Stimulated activated CD8-positive, alpha-beta memory T cell treated with anti-CD3 and anti-CD28 coated beads, Interleukin-4, amount 100 ng/mL, for 1 hour (primary cell): ENCODE measurements at places on chromosomes 16 and 17.
A peak's percentile ranks its signal among the peaks of the same experiment; 100 is the strongest.

GRCh38 chr17:58640202-58640601 is 51.6 kb downstream of the TEX14 start:
- no peak for DNase-seq

- no peak for DNase-seq
Observed at GRCh38 chr17:6100891-6101500, 30.8 kb downstream of the WSCD1 start.

DNA sequence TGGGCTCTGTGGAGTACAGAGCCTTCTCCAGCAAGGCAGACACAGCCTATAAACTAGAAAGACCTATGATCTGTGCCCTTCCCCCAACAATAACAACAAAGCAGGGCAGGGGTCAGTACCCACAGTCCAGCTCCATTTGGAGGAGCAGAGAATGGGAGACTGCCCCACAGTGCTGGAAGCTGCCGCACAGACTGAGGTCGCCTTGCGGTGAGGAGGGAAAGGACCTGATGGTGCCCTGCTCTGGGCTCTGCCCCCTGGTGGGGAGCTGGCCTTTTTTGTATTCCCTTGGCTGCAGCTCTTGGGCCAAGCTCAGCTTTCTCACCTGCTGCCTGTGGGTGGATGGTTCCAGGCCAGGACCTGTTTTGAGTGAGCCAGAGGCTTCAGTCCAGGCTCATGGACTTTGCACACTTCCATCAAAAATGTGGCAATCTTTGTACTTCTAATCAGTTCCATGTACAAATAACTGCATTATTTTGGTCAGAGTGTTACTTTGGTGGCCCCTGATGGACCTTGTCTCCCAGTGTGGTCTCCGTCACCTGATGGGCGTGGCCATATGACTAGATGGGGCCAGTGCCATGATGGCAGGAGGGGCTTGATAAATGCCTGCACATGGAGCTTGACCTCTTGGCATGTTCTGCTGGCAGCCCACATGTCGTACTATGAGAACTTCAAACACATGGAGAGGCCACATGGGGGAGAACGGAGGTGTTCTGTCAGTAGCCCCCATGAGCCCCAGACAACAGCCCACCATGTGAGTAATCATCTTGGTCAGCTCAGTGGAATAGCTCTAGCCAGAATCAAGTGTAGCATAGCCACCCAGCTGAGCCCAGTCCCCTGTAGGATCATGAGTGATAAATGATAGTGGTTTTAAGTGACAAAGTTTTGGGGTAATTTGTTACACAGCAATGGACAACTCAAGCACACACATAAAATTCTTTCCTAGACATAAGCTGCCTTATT is 24.2 kb downstream of the B9D1 start:
- DNase-seq, result peak; percentile 34

GRCh38 chr16:23055481-23055880 is 93.8 kb downstream of the USP31 start:
- DNase-seq, result no peak

DNA sequence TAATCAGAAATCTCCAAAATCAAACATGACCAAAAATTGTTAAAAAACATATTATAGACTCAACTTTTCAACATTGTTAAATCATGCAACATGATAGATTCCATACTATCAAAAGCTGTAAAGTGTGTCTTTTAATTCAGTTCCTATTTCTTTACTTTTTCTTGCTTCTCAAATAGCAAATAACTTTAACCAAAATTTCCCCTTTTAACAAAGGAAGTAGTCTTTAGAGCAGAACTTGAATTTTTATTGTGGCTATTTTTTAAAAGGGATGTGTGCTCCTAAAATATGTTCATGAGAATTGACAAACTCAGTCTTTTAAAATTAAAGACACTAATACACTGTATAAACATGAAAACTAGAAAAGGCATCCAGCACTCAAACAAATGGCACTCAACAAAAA is 49.1 kb downstream of the SPAG9 start:
- no peak for DNase-seq

DNA sequence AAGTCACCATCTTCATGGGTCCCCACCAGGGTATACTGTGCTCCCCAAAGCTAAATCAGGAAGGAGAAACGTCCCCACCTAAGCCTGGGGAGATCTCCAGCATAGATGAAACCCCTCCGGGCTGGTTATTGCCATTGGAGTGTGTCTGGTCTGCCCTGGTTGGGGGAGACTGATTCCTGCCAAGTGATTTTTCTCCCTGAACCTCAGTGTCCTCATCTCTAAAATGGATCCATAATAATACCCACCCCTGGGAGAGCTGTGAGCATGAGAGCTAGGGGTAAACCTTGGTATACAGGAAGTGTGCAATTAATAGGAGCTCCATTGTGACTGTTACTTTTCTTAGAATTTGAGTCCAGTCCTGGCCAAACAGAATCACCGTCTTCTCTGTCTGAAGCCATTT is 111.1 kb downstream of the CMIP start:
- DNase-seq, result no peak

- no peak for DNase-seq
Observed at GRCh38 chr16:17233318-17234002, 237.3 kb downstream of the XYLT1 start.

DNA sequence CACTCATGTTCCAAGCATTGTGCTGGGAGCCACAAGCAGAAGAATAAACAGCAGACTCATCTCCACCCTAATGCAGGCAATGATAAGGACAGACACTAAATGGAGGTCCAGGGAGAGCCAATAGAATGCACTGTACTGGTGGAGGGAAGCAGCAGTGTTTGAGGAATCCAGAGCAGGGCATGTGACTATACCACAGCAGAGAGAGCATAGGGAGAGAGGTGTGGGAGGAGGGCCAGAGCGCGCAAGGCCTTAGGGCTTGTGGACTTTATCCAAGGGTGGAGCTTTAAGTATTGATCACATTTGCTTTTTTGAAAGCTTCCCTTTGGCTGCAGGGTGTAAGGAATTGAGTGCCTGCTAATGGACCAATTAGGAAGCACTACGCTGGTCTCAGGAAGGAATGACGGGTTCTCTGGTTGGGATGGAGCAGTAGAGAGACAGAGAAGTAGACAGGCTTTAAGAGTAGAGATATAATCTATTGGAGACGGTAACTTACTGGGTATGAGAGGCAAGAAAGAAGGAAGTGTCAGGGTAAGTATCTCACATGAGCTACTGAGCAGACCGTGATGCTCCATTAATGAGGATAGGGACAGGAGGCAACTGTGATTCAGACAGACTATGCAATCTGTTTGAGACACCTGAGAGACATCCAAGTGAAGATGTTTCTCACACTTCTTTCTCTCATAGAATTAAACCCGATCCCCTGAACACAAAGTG is 82.2 kb downstream of the MYO1D start:
- DNase-seq, result no peak

GRCh38 chr16:2196162-2196980 is at the start of gene CASKIN1:
CASKIN1 (minus strand) TSS chr16:2196605; CDS start chr16:2196432, 173 bp downstream.
- DNase-seq, result no peak

- no peak for DNase-seq
Observed at GRCh38 chr17:83203073-83203471, 123.7 kb downstream of the METRNL start.

DNA sequence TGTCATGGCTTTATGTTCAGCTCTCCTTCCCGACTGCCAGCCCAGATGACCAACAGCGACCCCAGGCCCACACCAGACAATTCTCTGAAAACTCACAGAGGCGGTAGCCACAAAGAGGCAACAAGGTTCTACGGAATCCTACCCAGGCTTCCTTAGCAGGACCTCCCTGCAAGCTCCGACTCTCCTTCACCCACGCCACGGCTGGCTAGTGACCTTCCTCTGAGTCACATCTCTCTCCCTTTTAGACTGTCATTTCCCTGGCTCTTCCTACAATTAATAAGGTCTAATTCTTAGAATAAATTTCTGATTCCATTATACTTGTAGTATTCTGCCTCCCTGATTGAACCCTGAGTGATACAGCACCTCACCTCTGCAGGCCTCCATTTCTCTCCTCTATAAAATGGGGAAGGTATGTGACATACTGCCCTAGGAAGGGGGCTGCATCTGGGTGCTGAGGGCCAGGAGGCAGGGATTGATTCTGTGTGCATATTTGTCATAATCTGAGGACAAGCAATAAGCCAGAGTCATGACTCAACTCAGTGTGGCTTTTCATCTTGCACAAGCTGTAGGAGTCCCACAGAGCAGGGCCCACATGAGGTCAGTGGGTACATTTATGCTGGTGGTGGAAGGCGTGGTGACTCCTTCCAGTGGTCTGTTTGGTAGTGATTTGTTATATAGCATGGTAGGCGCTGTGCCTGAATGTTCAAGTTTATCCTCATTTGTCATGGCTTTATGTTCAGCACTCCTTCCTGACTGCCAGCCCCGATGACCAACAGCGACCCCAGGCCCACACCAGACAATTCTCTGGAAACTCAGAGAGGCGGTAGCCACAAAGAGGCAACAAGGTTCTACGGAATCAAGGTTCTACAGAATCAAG is 46.2 kb downstream of the SMPD3 start:
- DNase-seq, result no peak

- no peak for DNase-seq
Observed at GRCh38 chr17:78342449-78343186, 17.3 kb downstream of the SOCS3 start.

DNA sequence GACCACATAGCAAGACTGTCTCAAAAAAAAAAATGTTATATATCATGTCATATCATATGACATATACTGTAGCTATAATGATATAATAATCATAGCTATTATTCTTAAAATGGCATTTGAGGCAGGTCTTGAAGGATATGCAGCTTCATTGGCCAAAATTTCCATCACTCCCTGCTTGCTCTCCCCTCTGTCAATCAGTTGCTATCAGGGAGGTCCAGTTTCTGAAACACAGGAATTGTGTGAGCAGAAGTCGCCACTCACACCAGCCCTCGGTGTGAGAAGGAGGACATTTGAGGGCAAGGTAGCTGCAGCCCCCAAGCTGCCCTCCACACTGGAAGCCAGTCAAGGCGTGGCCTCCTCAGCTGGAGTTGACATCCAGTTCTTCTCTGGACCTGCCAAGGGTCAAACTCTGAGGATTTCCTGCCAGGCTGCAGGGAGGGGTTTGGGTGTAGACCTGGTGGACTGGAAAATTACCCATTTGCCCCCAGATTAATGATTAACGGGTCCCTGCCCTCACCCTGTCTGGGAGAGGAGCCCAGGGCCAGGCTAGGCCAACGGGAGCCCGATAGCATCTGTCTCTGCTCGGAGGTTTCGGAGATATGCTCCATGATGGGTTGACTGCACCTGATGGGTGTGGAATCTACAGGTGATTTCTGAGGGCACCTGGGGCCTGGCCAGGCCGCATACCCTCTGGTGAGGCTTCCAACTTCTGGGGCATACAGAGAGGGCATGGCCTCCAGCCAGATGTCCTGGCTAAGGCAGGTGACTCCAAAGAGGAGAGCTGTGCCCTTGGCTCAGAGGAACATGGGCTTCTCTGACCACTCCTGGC is 18.8 kb downstream of the WNT9B start:
- DNase-seq, result no peak

DNA sequence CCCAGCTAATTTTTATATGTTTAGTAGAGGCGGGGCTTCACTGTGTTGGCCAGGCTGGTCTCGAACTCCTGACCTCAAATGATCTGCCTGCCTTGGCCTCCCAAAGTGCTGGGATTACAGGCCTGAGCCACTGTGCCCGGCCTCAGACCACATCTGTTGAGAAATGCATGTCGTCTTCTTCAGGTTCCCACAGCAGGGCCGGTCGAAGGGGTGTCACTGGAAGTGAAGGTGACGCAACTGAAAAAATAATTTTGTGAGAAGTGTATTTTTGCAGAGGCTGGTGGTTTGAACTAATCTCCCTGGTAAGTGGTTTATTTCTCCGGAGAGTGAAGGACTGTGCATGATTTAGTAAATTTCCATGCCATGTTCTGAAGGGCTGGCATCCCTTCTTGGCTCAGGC is 33.4 kb upstream of the IL34 start:
- DNase-seq, result no peak

- no peak for DNase-seq
Observed at GRCh38 chr17:64938290-64938689, 19.0 kb upstream of the LRRC37A3 start.

DNA sequence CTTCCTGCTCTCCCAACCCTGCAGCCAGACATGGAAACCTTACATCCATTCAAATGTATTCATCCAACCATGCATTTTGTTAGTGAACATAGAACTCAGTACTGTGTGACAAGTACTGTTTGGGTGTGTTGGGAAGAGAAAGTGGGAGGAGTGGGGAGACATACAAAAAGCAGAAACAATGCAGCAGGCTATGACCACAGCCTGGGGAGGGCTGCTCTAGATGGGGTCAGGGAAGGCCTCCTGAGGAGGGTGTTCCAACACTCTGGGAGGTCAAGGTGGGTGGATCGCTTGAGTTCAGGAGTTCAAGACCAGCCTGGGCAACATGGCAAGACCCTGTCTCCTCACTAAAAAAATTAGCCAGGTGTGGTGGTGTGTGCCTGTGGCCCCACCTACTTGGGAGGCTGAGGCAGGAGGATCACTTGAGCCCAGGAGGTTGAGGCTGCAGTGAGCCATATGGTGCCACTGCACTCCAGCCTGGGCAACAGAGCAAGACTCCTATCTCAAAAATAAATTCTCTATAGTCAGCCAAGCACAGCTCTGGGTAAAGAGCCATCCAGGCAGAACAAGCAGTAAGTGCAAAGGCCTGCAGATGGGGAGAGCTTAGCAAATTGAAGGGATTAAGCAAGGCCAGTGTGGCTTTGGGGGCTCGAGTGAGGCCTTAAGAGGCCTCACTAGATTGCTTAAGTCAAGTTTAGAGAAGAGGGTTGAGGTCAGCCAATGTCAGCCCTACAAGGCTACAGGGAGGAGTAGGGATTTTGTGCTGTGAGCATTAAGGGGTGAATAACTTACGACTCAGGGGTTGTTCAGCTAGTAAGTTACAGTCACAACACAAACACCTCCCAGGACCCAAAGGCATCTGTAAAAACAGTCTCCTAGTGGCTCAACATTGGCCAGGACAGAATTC is 5.5 kb downstream of the SLC13A2 start:
- DNase-seq, result no peak
